ENCODE measurements at places on chromosomes 6 and 20.

DNA sequence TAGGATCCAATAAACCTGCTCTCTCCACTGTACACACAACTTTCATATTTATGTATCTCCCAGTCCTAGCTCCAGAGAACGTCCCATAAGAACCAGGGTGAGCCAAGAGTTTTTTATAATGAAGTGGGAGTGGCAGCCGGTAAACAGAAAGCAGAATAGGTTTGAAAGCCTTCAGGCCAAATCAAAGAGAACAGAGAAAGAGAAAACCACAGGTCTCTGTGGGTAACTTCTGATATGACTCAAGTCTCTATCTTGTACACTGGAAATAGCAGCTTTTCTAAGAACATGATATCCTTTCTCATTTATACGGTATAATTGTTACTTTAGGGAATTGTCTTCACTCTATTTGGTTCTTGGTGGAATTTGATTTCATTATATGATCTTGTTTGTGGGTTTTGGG, 273.6 kb downstream of the PACRG start:
- no peak for DNase-seq

DNA sequence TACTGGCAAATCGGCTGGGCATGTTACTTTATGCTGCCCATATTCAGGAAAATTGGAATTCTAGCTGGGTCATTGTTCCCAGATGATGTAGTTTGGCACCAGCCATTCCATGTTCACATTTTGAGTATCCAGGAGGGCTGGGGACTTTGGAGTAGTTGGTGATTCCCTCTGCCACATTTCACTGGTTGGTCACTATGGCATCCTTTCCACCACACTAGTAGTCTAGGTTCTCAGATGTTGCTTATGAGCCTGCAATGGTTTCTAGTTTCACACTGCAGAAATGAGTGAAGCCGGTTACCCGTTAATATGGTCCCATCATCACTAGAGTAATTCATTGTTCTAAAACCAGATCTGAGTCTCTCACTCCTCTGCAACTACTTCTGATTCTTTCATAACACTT, 4.6 kb downstream of the PTPN1 start:
- DNase-seq: no peak

DNA sequence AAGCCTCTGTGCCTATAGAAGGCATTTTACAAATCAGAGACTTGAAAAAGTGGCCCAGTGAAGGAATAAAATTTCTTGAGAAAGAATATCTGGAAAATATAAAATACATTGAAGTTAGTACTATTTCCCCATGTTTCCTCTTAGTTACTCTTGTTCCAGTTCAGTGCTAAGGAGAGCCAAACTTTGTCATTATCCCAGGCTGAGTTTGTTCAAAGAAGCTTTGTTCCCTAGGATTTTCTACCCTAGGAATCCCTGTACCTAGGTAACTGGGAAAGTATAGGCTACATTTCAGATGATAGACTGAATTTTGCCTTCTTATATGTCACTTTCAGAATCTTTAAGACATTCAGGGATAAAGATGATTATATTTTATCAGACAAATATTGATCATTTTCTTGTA, 1395.7 kb upstream of the MAP3K7 start:
- DNase-seq: no peak

DNA sequence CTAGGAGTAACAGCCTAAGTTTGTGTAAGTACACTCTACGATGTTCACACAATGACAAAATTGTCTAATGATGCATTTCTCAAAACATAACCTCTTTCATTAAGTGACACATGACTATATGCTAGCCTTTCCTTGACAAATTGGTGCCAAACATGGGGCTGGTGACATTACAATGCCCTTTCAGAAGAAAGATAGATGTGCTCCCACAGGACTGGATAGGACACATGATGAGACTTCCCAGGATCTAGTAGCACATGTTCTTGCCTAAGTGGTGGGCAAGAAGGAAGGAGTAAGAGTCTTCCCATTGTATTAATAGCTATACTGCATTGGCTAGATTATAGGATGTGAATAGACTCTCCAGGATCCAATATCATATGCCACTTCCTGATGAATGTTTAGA, 21.5 kb downstream of the ZKSCAN3 start:
- no peak for DNase-seq

- DNase-seq: no peak
Measured at GRCh38 chr6:2839982-2840748, 1.5 kb downstream of the SERPINB1 start.

DNA sequence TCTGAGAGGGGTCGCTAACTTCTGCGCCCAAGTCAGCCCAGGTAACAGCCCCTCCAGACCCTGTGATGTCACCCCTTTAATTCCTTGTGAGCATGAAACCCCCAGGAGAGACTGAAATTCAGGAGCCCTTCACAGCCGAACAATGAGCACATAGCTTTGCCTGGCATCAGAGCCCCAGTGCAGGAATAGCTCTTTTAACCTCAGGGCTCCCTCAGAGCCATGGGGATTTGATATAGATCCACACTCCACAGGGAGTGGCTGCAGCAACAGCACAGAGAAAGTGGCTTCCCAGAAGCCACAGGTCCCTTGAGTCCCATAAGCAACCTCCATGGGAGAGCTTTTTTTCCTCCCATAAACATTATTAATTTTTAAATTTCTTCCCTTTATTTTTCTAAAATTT, 150.0 kb upstream of the MARCKS start:
- DNase-seq: no peak

- peak; percentile 69 for DNase-seq
Measured at GRCh38 chr20:48732081-48732829, 95.5 kb downstream of the PREX1 start.

DNA sequence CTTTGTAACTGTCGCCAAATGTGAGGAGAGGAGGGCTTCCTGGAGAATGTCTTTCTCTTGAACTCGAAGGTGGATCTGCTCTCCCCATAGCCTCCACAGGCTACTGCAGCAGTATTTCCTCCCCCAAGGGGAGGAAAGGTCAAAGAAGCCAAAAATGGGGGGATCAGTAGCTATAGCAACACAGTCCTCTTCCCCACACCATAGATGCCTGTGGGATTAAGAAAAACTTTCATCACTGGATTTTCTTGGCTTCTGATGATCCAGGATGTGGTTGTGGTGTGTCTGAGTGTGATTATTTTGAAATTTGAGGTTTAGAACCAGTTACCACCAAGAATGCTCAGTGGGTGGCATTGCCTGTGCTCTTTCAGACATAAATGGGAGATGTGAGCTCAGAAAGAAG, 140.1 kb upstream of the SPACA1 start:
- DNase-seq: no peak

- DNase-seq: no peak
Measured at GRCh38 chr6:14166839-14167238, 49.3 kb downstream of the CD83 start.

DNA sequence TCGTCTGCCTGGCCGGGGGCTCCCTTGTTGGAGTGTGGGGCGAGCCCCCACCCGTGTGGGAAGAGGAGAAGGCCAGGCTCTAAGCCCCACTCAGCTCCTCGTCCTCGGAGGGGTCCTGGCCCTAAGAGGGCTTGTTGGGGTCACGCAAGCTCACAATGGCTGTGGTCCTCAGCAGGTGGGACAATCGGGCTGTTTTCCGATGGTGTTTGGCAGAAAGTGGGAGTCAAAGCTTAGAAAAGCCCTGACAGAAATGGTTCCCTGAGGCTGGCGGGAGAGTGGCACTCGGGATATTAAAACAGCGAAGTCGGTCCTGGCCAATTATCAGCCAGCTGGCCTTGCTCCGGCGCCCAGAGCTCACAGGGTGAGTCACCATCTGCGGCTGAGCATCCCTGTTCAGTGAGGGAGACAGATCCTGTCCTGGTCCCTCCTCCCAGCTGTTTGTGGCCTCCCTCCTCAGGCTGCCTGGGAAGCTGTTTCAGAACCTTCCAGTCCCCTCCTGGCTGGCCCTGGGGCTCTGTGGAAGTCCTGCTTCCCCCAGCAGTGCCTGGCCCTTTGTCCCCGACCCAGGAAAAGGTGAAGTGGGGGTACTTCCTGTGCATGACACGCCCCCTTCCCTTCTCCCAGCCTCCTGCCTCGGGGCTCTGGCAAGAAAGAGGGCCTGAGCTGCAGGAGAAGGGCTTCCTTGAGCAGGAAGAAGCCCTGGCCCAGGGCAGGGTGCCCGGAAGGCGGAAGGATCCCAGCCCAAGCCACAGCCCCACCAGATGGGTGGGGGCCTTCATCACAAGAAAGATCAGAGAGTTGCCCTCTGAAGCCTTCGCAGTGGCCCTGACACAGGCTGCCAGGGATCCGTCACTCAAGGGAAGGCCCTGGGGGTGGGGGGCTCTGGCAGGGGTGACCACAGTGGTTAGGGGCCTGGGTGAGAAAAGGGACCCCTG, 53.6 kb upstream of the BHLHE23 start:
- peak; percentile 88 for DNase-seq

DNA sequence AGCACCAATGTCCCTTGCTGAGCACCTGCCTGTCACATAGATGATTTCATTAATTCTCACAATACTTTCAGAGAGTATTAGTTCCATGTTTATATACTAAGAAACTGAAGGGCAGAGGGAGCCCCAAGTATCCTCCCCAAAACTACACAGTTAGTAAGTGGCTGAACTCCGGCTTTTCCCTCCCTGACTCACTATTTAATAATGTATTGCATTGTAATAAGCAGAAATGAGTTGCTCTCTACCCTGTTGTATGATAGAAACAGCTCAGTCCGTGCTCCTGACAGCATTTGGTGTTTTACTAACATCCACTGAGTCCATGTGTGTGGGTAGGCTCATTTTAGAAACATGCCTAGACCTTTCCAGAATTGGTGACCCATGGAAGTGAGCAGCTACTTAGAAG, 76.8 kb downstream of the OLIG3 start:
- no peak for DNase-seq

DNA sequence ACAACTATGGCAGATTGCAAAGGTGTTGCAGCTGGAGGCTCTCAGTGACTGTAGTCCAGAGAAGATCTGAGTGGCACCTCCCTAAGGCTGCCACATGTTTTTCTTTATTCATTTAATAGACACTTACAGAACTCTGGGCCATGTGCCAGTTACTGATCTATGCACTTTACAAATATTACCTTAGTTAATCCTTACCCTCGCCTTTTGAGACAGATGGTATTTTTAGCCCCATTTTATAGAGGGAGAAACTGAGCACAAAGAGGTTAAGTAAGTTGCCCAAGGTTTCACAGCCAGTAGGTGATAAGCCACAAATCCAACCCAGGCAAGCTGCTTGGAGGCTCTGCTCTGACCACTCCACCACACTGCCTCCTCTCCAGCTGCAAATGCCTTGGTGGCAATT, 6.5 kb upstream of the SCRT2 start:
- no peak for DNase-seq

GRCh38 chr6:43375693-43376092, 6.2 kb upstream of the ZNF318 start:
- DNase-seq: no peak

- no peak for DNase-seq
Measured at GRCh38 chr6:150751296-150751695, 114.2 kb upstream of the MTHFD1L start.

- DNase-seq: no peak
Measured at GRCh38 chr6:132816660-132817059, 2.3 kb downstream of the RPS12 start.

- no peak for DNase-seq
Measured at GRCh38 chr6:125558241-125558843, 191.1 kb upstream of the HEY2 start.

GRCh38 chr20:44208770-44209169, 1.8 kb downstream of the OSER1 start:
- DNase-seq: no peak

DNA sequence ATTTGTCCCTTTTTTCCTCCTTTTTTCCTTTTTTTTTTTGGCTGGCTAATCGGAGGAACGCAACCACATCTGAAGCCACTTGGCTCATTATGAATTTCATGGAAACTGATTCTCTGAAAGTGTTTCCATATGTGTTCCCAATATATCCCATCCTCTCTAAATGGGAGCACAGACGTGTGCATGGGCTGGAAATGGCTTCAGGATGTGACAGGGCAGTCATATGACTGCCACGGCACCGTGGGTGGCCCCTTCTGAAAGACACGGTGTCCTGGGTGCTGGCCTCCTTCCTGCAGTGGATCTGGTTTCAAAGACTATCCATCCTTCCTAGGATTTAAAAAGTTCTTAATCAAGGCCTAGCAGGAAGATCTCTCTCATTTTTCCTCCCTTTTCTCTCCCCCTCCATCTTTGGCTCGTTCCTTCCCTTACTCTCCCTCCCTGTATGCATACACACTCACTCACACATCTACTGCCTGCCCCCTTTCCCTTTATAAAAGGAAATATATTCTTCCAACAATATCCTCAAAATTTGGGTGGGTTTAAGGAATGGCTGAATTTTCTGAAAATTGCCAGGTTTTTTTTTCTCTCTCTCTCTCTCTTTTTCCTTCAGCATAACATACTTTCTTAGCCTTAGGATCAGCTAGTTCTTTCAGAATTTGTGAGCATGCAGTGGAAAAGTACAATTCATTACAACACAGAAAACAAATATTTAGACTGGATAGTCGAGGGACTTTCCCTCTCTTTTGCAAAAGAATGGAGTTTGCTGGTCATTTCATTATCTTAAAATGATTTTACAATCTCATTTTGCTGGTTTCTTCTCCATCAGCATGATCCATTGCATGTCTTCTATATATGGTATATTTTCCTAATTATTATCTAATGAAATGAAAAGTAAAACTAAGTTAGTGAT, 161.2 kb upstream of the SUPT3H start:
- DNase-seq: no peak

DNA sequence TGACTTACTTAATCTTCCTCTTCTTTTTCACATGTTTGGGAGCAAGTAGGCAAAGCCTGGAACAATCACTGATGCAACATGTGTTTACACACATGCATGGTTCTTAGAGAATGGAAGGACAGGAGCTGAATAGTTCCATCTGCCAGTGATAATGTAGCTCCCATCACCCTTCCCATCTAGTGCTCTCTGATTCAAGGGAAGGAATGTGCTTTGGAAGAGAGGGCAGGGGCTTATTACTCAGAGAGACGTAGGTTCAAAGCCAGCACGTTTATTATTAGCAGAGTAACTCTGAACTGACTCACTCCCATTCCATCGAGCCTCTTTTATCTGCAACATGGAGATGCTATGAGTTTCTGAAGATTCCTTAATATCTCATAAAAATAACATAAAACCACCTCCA, 211.9 kb downstream of the GMPR start:
- no peak for DNase-seq

DNA sequence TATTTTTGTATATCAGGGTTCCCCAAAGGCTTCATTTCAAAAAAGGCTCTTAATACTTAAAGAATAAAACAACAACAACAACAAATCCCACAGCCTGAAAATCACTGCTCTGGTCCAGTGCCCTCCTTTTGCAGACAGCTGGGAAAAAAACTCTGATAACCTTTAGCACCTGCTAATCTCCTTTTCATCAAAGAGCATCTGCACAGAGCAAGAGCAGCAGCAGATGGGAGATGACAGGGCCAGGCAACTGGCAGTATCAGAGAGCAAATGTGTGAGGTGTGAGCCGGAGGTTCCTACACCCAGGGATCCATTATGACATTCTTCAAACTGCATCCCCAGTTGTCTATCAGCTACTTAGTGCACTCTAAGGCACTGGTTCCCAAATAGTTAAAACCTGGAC, 25.7 kb downstream of the TTI1 start:
- DNase-seq: peak; percentile 38

GRCh38 chr6:138162955-138163575, 1.3 kb downstream of the ARFGEF3 start:
- DNase-seq: no peak

All from NCI-H1694 (cell line).